Nephron progenitor cell (in vitro differentiated cells): ENCODE measurements at places on chromosomes 1 and 21.

GRCh38 chr1:168599641-168600040 is 23.2 kb downstream of the XCL1 start:
- no peak for DNase-seq

DNA sequence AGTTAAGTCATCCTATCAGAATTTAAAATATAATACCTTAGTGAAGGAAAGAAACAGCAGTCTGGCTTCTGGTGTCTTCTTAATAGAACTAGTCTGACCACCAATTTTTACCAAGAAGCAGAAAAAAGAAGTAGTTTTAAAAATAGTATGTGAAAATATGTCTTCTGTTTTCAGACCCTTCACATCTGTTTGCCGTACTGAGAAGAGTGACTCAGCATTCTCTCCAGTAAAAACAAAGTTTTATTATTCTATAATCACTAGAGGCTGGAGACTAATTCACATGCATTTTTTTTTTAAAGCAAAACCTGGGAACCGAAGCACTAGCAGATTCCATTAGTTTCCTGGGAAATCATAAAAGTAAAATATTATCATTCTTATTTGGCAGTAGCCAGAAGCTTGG is 163.8 kb downstream of the COL24A1 start:
- DNase-seq = no peak

DNA sequence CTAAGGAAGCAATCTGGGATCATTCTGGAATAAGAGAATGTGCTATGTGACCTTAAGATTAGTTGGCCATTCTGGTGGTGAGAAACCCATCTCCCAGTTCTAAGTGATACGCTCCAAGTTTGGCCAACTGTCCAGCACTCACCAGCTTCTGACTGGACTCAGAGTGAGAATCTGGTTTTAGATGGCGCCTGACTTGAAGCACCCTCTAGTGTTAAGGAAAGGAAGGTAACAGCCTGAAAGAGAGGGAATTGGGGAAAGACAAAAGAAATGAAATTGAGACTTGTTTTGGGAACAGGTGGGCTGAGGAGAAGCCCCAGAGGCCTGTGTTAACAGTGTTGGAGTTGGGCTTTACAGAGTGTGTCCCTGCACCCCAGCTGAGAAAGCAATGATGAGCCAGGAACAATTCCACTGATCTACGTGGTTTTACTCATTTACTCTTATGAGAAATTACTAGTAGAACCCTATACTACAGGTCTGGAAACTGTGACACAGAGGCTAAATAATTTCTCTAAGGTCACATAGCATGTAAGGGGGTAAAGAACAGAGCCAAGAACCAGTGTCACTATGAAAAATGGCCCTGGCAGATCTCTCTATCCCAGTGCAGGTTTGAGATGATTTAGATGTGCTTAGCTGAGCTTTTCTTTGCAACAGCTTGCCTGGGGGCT is 9.3 kb upstream of the FCAMR start:
- no peak for DNase-seq

- no peak for DNase-seq
These were observed 110.1 kb downstream of the SLC45A1 start for GRCh38 chr1:8427986-8428385.

DNA sequence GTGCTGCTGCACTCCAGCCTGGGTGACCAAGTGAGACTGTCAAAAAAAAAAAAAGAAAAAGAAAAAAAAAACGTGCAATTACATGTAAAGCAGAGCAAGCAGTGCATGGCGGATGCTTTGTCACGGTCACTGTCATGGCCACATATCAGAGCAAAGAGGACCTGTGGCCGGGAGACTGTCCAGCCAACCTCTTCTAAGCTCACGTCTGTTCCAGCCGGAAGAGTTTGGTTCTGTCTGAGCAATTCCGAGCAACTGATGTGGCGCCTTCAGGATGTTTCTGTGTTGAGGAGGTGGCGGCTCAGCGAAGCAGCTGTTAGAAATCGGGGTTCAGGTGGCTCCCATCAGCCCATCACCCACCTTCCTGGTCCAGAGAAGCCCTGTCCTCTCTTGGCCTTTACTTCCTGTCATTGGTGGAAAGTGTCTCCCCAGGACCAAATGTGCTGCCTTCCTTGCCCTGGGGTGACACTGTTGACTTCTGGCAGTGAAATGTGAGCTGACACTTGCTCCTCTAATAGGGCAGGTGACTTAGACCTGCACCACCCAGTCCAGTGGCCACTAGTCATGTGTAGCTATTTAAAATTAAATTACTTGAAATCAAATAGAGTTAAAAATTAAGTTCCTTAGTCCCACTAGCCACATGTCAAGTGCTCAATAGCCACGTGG is 59.9 kb downstream of the ARHGEF10L start:
- no peak for DNase-seq

DNA sequence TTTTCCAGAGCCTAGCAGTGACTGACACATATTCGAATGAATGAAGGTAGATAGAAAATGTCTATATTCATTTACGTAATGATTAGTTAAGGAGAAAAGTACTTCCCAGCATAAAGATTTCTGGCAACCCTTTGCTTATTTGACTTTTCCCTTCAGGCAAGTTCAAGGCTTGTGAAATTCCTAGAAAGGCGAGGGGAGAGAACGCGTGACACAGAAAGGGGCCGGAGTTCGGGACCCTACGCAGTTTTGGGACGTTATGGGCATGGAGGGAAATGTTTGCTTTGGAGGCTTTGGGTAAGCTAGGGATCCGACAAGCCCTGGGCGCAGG is 472 bp upstream of the USP25 start:
- DNase-seq = no peak

DNA sequence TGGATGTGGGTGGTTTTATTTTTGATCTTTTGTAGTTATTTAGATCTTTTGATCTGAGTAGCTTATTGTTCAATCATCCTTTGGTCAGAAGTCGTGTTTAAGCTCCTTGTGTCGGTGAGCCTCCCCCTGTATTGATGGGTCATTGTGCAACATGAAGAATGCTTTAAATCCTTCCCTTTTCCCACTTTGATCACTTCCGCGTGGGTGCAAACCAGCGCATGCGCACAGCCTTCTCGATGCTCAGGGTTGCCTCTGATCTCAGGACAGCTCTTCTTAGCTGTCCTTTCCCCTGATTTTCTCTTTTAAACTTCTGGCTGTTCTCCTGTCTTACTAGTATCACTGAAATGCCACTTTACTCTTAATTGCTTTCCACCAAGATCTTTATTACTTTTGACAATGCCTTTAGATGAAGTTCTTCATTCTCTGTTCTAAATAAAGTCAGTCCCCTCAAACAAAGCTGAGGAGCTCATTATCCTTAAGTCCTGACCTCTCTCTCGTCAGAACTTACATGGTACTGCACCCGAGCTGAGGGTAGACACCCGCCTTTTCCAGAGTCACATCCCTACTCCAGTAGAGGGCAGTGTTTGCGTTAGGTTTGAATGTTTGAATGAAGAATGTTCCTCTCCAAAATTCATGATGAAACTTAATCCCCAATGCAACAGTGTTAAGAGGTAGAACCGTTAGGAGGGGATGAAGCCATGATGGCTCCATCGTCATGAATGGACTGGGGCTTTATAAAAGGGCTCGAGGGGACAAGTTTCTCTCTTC is 547.9 kb upstream of the TMPRSS15 start:
- peak; percentile 32 for DNase-seq

GRCh38 chr1:178368208-178368607 is 128.6 kb downstream of the CLEC20A start:
- no peak for DNase-seq

DNA sequence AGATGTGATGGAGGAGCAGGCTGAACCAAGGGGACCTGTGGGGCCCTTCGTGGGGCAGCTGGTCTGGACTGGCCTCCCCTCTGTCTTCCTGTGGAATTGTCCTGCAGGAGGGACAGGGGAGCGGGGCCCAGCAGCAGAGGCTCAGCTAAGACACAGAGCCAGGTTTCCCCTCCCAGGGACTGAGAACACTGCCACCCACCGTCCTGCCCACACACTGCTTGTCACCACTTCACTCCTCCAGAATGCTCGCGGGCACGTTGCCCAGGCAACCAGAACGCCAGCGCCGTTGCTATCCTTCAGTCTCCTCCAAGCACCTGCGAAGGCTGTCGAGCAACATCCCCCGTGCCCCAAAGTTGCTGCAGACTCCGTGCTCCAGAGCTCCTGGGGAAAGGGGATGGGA is 46.4 kb downstream of the AJAP1 start:
- no peak for DNase-seq

- DNase-seq = no peak
These were observed 197.6 kb upstream of the VAMP3 start for GRCh38 chr1:7573481-7573880.

DNA sequence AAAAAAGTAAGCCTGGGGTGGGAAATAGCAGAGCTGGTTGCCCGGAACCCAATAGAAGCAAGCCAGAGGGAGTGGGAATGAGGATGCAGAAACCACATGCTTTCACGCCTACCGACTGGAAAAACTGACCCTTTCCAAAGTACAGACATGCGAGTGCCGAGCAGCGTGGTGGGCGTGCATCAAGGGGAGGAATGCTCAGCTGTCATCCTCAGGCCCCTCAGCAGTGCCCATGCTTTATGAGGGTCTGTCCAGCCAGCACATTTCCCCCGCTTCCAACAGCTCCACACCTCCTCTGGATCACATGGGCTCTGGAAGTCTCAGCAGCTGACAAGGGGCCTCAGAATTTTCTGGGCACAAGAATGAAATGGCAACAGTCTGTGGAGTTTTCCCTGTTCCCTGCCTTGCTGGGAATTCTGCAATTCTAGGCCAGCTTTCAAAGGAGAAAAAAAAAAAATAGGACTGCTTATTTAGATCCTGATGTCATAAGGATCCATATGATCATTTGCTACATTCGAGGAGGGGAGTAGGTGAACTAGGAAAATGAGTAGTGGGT is 19.1 kb upstream of the IKBKE start:
- no peak for DNase-seq

GRCh38 chr1:115310581-115311473 is 27.2 kb downstream of the NGF start:
- no peak for DNase-seq

DNA sequence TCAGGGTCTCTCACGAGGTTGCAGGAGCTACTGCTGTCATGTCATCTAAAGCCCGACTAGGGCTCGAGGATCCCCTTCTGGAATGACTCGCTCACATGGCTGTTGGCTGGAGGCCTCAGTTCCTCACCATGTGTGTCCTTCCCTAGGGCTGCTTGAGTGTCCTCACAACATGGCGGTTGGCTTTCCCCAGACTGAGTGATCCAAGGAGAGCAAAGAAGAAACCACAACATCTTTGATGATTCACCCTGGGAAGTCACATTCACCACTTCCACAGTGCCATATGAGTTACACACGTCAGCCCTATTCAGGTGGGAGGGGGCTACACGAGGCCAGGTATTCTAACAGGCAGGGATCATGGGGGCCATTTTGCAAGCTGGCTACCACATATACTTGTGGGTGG is 64.9 kb downstream of the FHAD1 start:
- DNase-seq = no peak

GRCh38 chr1:28144203-28145135 is 32.0 kb downstream of the PTAFR start:
- no peak for DNase-seq

DNA sequence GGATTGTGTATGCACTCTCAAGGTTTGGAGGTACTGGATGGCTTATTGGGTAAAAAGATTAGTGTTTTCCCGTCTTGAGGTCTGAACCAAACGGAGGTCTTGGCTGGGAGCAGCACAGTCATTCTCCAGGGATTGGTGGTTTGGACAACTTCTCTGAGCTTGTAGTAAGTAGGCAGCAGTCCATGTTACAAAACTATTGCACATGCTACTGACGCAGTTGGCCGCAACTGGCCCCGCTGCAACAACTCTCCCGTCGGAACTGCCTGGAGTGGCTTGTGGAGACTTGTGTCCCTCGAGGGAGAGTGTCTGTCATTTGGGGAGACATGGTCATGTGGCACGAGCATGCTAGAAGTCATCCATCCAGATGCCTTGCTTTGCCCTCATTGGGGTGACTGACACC is 276.0 kb downstream of the TM2D1 start:
- DNase-seq = no peak

DNA sequence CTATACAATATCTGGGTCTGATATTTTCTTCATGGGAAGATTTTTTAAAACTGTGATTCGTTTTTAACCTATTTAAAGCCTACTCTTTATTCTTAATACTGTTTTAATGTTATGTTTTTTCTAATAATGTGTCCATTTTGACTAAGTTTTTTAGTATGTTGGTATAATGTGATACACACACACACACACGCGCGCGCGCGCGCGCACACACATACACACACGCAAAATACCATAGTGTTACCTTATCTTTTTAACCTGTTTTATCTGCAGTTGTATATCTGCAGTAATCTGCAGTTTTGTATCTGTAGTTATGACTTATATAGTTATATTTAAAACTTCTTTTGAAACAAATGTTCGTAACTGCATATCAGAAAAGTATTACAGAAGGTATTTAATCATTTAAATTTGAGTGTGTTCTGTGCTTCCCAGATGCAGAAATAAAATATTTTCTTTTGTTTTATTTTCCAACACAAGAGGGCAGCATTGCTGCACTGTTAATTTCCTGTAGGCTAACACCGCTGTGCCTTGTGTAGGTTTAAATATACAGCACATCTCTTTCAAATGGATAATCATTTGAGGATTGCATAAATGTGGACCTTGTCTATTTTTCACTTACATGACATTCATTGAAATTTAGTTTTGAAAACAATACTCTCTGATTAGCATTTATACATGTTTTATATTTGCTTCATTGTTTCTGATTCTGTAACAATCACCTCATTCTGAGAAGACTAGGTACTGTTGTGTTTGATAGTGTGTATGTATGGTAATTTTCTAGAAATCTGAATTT is 166.1 kb downstream of the PDE4B start:
- peak; percentile 29 for DNase-seq

DNA sequence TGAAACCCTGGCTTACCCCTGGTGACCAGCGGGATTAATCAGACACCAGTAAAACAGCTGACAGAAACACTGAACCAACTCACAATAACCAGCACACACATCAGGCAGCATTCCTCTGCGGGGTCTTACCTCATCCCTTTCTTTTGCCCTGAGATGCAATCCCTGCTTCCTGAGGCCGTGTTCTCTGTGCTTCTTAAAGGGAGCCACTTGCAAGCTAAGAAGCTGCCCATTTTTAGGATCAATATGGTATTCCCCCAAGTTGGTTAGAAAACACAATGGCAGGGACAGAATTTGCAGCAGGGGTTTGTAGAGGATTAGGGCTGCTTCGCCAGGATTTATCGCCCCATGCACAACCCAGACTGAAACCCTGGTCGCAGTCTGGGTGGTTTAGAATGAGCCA is 74.7 kb upstream of the OLIG2 start:
- DNase-seq = no peak

DNA sequence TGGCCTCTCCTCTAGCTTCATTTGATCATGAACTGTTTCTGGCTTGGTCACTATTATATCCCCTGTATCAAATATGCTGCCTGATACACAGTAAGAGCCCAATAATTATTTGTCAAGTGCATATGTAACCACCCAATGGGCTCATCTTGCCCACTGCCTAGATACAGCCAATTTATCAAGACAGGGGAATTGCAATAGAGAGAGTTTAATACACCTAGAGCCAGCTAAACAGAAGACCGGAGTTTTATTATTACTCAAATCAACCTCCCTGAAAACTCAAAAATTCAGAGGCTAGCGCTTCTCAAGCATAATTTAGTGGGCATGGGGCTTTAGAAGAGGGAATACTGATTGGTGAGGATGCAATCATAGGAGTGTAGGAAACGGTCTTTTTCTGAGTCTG is 18.3 kb upstream of the UAP1 start:
- no peak for DNase-seq
